ENCODE measurements at places on chromosomes 1 and 21. TPM values are rescaled to one million over a fixed set of nuclear protein-coding genes. Genes with fewer than 3 reads are reported as not detected.
A peak's percentile ranks its signal among the peaks of the same experiment; 100 is the strongest.

The RPL22 gene
- 309 TPM for total RNA-seq

The KRTAP20-3 gene
- not detected for total RNA-seq

- H3K4me3 ChIP-seq, result no peak overlapping the region
- no peak overlapping the region for H3K27ac ChIP-seq
- no peaks in the 10 kb centered on the region for H3K27me3 ChIP-seq
- no peaks in the 10 kb centered on the region for H3K36me3 ChIP-seq
Observed at GRCh38 chr1:186839041-186839400, 10.3 kb downstream of the PLA2G4A start.

GRCh38 chr1:55593298-55593697 lies 378.1 kb upstream of the USP24 start:
- no peak overlapping the region for H3K4me3 ChIP-seq
- H3K4me1 ChIP-seq, result no peaks in the 10 kb centered on the region
- H3K27me3 ChIP-seq, result no peaks in the 10 kb centered on the region
- no peaks in the 10 kb centered on the region for H3K36me3 ChIP-seq
- H3K27ac ChIP-seq, result no peak overlapping the region

The AUNIP gene
- total RNA-seq, result 12.2 TPM

The ARHGEF2 gene
- 87.0 TPM for total RNA-seq

GRCh38 chr1:220755309-220755708 lies 7.2 kb downstream of the MTARC2 start:
- H3K4me1 ChIP-seq, result no peaks in the 10 kb centered on the region
- DNase-seq, result no peak
- no peak overlapping the region for H3K4me3 ChIP-seq
- no peak overlapping the region for H3K27ac ChIP-seq
- H3K36me3 ChIP-seq, result no peaks in the 10 kb centered on the region
- H3K27me3 ChIP-seq, result no peaks in the 10 kb centered on the region

GRCh38 chr1:246632281-246633168 lies 66.3 kb downstream of the CNST start:
- H3K4me1 ChIP-seq, result no peaks in the 10 kb centered on the region
- no peak overlapping the region for H3K27ac ChIP-seq
- H3K4me3 ChIP-seq, result no peak overlapping the region
- no peak for DNase-seq

DNA sequence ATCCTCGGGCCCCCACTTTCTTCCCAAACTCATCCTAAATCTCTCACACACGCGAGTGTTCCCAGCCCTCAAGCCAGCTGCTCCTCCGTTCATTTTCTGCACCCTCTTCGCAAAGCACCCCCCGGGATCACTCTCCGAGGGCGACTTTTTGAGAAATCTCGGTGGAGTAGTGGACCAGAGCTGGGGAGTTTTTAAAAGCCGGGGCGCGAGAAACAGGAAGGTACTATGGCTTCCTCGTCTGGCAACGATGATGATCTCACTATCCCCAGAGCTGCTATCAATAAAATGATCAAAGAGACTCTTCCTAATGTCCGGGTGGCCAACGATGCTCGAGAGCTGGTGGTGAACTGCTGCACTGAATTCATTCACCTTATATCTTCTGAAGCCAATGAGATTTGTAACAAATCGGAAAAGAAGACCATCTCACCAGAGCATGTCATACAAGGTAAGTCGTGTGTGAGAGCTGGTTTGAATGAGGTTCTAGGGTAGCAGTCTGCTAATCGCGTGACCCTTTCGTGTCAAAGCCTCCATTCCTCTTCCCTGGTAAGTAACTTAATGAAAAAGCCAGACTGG lies 800 bp downstream of the DR1 start:
- peaks cover 3% of the 10 kb centered on the region for H3K36me3 ChIP-seq
- peaks cover 5% of the 10 kb centered on the region for H3K4me1 ChIP-seq
- peak overlapping the region; percentile 96 for H3K4me3 ChIP-seq
- peak overlapping the region; percentile 97 for H3K27ac ChIP-seq
- H3K27me3 ChIP-seq, result no peaks in the 10 kb centered on the region

The PTAFR gene
- total RNA-seq, result 0.13 TPM

DNA sequence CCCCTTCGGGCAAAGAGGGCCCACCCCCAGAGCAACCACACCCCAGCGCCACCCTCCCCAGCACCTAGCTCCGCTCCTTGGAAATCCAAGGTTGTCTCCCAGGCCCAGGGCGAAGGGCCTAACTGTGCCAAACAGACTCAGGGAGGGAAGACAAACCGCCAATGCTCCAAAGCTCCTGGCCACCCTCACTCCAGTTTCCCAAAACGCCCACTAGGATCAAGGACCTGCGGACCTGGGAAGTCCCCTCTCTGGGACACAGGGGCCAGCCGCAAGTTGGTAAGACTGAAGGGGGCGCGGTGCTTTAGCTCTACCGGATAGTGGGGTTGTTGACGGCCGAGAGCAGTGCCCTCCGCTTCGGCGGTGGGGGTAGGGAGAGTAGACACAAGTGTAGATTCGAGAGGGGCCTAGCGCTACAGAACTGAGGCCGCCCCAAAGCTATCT lies 581 bp downstream of the IRF6 start:
- no peaks in the 10 kb centered on the region for H3K4me1 ChIP-seq
- no peak overlapping the region for H3K4me3 ChIP-seq
- H3K27me3 ChIP-seq, result no peaks in the 10 kb centered on the region
- no peak for DNase-seq
- no peaks in the 10 kb centered on the region for H3K36me3 ChIP-seq

The LDLRAD1 gene
- total RNA-seq, result not detected

- no peak for DNase-seq
- no peaks in the 10 kb centered on the region for H3K27me3 ChIP-seq
- H3K4me3 ChIP-seq, result no peak overlapping the region
- H3K27ac ChIP-seq, result no peak overlapping the region
- no peaks in the 10 kb centered on the region for H3K36me3 ChIP-seq
Observed at GRCh38 chr21:45997205-45997494, 15.6 kb downstream of the COL6A1 start.

The NEK7 gene
- total RNA-seq, result 53.0 TPM

GRCh38 chr1:62481681-62482080 lies 44.8 kb downstream of the USP1 start:
- no peaks in the 10 kb centered on the region for H3K27me3 ChIP-seq
- no peaks in the 10 kb centered on the region for H3K36me3 ChIP-seq
- DNase-seq, result no peak

The USH2A gene
- not detected for total RNA-seq

The ASPM gene
- 26.9 TPM for total RNA-seq

GRCh38 chr1:27979859-27980201 lies 20.1 kb downstream of the XKR8 start:
- H3K36me3 ChIP-seq, result no peaks in the 10 kb centered on the region
- H3K27me3 ChIP-seq, result no peaks in the 10 kb centered on the region

DNA sequence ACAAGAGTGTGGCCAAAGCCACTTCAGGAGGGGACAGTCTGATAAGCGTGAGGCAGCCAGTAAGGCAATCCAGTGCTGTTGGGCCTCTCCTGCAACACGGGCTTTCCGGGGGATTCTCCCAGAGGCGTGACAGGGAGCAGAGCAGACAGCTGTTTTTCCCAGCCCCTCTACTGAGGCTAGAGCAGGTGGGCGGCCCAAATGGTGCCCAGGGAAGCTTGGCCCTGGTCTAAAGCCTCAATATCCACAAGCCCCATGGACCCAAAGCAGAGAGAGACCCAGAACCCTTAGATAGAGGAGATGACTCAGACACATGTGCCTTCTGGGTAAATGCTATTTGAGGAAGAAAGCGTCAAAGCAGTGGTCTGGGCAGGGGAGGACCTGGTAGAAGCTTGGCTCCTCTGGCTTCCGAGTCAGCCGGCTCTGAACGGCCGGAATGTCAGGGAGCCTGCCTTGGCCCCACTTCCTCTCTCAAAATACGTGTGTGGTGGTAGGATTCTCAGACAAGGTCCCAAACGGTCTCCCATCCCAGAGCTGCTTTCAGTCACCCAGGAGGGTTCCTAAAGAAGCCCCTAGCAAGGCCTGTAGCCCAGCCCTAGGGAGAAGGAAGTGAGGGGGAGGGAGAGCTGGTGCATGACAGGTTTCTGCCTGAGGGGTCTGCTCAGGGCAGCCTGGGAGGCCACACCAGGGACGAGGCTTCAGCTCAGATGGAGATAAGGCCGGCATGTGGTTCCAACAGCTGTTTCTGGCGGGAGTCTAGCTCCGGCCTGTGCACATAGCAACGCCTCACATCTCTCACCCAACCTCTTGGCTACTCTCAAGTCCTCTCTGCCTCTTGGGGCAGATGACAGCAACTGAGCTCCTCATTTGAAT lies 28.8 kb downstream of the PIK3C2B start:
- no peaks in the 10 kb centered on the region for H3K36me3 ChIP-seq
- H3K4me3 ChIP-seq, result no peak overlapping the region
- no peak for DNase-seq
- no peaks in the 10 kb centered on the region for H3K27me3 ChIP-seq
- H3K27ac ChIP-seq, result no peak overlapping the region

- peak overlapping the region; percentile 40 for H3K27ac ChIP-seq
- peak overlapping the region; percentile 68 for H3K4me3 ChIP-seq
Observed at GRCh38 chr1:17011092-17011438, 663 bp downstream of the ATP13A2 start.

The LENEP gene
- total RNA-seq, result 0.67 TPM

GRCh38 chr1:49225464-49225863 lies 448.8 kb upstream of the BEND5 start:
- no peaks in the 10 kb centered on the region for H3K4me1 ChIP-seq
- no peaks in the 10 kb centered on the region for H3K27me3 ChIP-seq
- H3K36me3 ChIP-seq, result no peaks in the 10 kb centered on the region
- no peak for DNase-seq
- H3K27ac ChIP-seq, result no peak overlapping the region
- H3K4me3 ChIP-seq, result no peak overlapping the region

DNA sequence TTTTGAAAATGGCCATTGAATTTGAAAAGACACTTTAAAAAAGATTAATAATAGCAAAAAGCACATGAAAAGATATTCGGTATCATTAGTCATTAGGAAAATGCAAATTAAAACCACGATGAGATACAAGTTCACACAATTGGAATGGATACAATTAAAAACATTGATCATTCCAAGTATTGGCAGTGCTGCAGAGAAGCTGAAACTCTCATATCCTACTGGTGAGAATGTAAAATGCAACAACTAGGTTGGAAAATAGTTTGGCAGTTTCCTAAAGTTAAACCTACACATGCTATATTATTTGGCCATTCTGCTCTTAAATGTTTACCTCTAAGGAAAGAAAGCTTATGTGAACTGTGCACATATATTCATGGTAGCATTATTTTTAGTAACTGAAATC lies 838.7 kb upstream of the PRMT6 start:
- DNase-seq, result no peak
- H3K4me1 ChIP-seq, result no peaks in the 10 kb centered on the region
- no peak overlapping the region for H3K4me3 ChIP-seq
- no peaks in the 10 kb centered on the region for H3K36me3 ChIP-seq
- H3K27me3 ChIP-seq, result no peaks in the 10 kb centered on the region

The CCDC27 gene
- total RNA-seq, result not detected

GRCh38 chr1:151705146-151705545 lies 11.5 kb downstream of the CELF3 start:
- no peak overlapping the region for H3K27ac ChIP-seq
- H3K4me3 ChIP-seq, result no peak overlapping the region
- H3K27me3 ChIP-seq, result no peaks in the 10 kb centered on the region
- no peaks in the 10 kb centered on the region for H3K4me1 ChIP-seq
- no peak for DNase-seq

DNA sequence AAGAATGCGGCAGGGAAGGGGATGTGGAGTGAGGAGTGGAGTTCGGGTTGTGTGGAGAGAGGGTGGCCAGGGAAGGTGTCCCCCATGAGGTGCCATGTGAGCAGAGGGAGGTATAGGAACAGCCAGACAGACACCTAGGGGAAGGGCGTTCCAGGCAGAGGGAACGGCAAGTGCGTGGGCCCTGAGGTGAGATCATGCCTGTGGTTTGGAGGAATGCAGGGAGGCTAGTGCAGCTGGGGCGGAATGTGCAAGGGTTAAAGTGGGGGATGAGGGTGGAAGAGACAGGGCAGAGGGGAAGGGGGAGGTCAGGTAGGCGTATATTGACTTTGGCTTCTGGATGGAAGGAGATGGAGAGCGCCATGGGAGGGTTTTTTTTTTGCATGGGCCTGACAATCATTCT lies 31.6 kb upstream of the PADI6 start:
- H3K27ac ChIP-seq, result no peak overlapping the region
- H3K4me1 ChIP-seq, result peaks cover 8% of the 10 kb centered on the region
- no peak overlapping the region for H3K4me3 ChIP-seq
- DNase-seq, result no peak
- H3K36me3 ChIP-seq, result no peaks in the 10 kb centered on the region

The OPTC gene
- total RNA-seq, result not detected

DNA sequence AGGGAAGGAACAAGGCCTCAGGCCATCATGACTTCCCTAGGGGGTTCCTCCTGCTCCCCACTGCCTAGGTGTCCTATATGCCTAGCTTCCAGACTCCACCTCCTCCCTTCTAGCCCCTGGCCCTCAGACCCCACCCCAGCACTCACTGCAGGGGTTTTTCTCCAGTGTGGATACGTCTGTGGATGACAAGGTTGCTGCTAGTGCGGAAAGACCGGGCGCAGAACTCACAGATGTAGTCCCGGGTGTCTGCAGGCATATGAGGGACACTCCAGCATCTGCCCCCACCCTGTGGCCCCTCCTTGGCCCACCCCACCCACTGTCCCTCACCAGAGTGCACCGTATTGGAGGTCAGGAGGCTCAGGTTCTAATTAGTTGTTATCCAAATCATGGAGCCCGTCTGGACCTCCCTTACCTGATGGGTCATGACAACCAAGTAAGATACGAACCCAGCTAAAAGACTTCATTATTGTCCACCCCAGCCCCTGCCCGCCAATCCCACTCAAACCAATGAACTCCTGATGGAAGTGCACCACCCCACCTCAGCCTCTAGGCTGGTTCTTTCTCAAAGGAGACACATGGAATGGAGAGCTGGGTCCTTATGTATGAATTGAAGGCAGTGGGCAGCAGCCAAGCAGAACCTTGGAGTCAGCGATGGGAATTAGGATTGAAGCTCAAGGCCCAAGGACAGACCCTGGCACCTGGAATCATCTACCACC lies 8.2 kb downstream of the ZNF692 start:
- DNase-seq, result no peak
- H3K27ac ChIP-seq, result no peak overlapping the region
- peaks cover 4% of the 10 kb centered on the region for H3K4me1 ChIP-seq
- peaks cover 7% of the 10 kb centered on the region for H3K36me3 ChIP-seq
- no peaks in the 10 kb centered on the region for H3K27me3 ChIP-seq

GRCh38 chr1:175885326-175885725 lies 141.9 kb upstream of the TNR start:
- H3K36me3 ChIP-seq, result no peaks in the 10 kb centered on the region
- H3K4me3 ChIP-seq, result no peak overlapping the region
- DNase-seq, result no peak
- H3K27ac ChIP-seq, result no peak overlapping the region
- no peaks in the 10 kb centered on the region for H3K27me3 ChIP-seq

The FNDC10 gene
- total RNA-seq, result 16.2 TPM

GRCh38 chr1:218516526-218516925 lies 171.4 kb downstream of the TGFB2 start:
- no peak for DNase-seq
- no peaks in the 10 kb centered on the region for H3K36me3 ChIP-seq
- no peaks in the 10 kb centered on the region for H3K27me3 ChIP-seq
- H3K4me1 ChIP-seq, result no peaks in the 10 kb centered on the region
- peak overlapping the region; percentile 55 for H3K27ac ChIP-seq
- no peak overlapping the region for H3K4me3 ChIP-seq

Data from Panc1 (cell line).